GF-D8 (cell line): ENCODE measurements at places on chromosomes 3 and 15.

GRCh38 chr3:53705774-53706173, 140.4 kb downstream of the CHDH start:
- no peak for DNase-seq

DNA sequence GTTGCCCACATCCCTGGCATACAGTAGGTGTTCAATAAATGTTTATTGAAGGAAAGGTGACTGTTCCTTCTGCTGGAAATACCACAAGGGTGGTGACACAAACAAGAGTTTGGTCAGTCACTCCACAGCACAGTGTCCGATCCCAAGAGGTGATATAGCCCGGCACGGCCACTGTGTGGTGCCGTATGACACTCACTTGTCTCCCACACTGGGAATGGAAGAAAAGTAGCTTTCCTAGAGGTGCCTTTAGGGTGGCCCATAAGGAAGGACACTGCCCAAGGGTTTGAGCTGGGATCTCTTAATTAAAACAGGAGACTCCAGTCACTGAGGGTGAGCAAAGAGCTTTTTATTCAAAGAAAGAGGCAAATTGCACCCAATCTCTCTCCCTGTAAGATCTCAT, 40.5 kb downstream of the TGM4 start:
- DNase-seq: peak; percentile 9

- no peak for DNase-seq
These were observed 96.6 kb upstream of the PLXND1 start for GRCh38 chr3:129702934-129703712.

GRCh38 chr3:111998636-111999483, at the start of gene TAGLN3:
TAGLN3 (plus strand) TSS chr3:111998922; CDS start chr3:111999423, 501 bp downstream.
- DNase-seq: no peak

GRCh38 chr3:194062830-194063229, 73.1 kb upstream of the HES1 start:
- DNase-seq: no peak

DNA sequence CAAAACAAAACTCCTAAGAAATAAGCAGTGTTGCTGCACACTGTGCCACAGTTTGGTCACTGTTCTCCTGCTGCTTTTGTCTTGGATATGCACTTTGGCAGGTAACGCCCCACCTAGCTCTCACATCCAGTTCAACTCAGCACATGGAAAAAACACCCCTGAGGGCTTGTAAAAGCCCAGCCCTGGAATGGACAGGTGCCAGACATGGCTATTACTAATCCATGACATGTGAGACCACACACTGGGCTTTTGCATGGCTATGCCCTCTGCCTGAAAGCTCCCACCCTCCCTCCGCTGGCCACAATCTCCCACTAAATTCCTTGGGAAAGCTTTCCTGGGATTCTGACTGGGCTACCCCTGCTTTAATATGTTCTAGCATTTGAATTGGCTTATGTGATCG, 24.7 kb upstream of the ZBED2 start:
- no peak for DNase-seq

GRCh38 chr3:59940718-59941117, 890.9 kb upstream of the CFAP20DC start:
- no peak for DNase-seq

DNA sequence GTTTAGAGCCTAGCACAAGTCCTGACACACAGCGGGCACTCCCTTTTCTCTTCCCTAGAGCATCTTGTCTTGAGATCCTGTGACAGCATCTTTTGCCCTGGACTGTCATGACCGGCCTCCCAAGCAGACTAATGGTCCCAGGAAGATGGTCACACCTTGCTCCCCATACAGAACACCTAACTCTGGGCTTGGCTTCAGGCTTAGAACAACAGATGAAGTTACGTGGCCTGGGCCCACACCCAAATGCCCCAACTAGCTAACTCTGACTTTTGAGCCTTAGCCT, 781 bp upstream of the IP6K1 start:
- DNase-seq: no peak

DNA sequence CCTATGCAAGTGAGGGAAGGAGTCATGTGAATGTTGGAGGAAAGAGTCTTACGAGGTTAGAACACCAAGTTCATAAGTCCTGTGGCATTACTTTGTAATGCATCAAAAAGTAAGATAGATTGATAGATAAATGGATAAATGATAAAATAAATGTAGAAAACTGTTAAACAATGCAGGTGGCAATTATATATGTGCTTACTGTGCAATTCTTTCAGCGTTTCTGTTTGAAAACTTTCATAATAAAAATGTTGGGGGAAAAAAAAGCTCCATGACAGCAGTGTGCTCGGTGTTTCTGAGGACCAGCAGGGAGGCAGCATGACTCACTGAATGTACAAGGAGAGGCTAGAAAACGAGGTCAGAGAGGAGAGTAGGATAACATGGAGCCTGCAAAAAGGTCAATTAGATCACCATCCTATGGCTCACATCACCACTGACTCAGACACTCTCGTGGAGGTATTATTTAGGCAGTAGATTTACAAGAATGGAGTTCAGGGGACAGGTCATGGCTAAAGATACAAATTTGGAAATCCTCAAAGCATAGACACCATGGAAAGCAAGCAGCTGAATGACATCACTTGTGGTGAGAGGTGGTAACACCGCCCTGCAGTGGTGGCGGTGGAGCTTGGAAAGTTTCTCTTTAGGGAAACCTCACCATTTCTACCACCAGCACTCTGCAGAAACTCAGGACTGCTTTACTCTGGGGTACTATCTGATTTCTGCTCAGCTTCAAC, 219.8 kb downstream of the CTNNB1 start:
- DNase-seq: no peak

DNA sequence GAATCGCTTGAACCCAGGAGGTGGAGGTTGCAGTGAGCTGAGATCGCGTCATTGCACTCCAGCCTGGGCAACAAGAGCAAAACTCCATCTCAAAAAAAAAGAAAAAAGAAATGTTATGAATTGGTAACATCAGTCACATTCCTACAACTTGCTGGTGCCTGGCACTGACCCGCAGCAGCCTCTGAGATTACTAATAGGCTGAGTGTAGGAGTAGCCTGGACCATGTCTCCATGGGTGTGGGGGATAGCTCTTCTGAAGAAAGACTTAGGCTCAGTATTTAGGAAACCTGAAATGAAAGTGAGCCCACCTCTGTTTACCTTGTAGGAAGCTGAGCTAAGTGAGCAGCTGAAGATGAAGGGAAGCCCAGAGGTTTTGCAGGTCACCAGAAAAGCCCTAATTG, 148.3 kb downstream of the LRRC28 start:
- DNase-seq: no peak

- DNase-seq: no peak
These were observed 23.3 kb downstream of the RASGRF1 start for GRCh38 chr15:79067072-79067833.

DNA sequence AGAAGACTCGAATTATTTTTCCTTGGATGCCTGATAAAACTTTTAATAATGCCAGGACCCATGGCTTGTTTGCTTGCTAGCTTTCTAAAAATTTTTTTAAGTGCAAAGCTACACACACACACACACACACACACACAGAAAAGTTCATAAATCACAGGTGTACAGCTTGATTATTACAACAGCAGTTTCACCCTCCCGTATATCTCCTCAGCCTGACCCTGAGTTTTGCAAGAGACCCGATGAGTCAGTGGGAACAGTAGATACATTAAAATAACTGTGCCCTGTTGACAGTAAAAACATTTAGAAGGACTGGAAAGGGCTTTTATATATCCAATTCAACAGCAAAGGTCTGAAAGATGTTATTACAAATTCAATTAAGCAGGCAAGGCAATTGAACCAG, 46.7 kb downstream of the EMC4 start:
- DNase-seq: no peak

DNA sequence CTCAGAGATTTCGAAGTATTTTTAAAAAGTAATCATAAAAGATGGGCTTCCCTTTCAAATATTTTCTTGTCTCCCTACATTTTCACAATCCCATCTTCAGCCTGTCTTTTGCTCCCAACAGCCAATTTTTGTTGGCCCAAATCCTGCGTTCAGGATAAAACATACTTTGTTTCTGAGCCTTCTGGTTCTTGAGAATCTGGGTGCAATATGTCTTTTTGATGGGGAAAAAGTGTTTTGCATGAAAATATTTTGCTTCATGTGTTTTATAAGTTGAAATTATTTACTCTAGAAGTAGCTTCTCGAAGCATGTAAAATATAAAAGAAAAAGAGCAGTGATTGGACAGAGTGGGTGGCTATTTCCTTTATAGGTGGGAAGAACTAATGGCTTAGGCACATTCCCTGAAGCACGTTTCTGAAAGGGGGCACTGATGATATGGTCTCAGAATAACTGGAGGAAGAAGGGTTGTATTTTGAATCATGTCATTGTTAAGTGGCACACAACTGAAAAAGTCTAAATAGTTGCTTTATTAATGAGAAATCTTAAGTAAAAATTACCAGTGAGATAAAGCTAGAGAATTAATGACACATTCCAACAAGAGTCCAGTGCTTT, 3.9 kb downstream of the UNC13C start:
- no peak for DNase-seq

DNA sequence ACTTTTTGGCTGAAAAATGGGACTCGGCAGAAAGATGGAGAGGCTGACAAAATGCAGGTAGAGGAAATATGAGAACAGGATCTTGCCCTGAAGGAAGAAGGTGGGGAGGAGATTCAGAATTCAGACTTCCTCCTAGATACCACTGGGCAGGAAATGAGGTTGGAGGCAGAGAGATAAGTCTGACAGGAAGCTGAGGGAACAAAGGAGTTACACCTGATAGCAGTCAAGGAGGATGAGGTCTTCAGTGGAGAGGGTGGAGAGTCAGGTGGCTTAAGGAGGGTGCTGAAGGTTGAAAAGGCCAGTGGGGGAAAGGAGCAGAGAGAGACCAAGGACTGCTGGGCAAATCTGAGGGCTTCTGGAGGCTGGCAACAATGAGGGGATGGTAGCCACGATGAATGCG, 56.8 kb downstream of the CCR4 start:
- peak; percentile 11 for DNase-seq

DNA sequence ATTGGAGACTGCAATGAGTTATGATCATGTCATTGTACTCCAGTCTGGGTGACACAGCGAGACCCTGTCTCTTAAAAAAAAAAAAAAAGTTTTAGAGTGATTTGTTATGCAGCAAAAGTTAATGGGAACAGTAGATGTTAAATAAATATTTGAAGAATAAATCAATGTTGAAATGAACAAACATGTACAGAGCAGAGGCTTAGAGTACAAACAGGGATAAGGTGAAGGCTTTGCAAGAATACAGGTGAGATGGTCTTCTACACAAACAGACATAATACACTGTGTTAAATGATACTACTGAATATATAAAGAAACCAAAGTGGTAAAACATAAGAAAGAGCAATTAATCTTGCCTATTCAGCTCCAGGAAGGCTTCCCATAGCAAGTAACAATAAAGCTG, 265.4 kb downstream of the CNTN3 start:
- DNase-seq: no peak

GRCh38 chr15:23806980-23807379, 119.9 kb upstream of the NDN start:
- DNase-seq: no peak

DNA sequence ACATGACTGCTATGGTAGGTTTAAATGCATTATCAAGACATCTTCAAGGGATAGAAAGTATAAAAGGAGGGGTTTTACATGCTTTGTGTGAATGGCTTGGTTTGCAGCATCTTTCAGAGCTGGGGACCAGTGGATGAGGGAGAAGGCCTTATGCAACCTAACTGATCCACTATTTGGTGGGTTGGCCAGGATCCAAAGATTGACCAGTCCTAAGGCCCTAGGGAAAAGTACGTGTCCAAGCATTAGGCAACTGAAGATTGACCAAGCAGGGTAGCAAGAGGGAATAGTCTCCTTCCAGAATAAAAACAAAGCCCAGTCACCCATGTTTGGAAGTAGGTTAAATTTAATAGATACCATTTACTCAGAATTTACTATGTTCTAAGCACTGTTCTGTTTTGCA, 509.3 kb downstream of the EPHB1 start:
- DNase-seq: no peak

- DNase-seq: peak; percentile 17
These were observed 17.9 kb upstream of the ANKRD28 start for GRCh38 chr3:15815696-15816095.

GRCh38 chr3:102400766-102401165, 34.0 kb upstream of the ZPLD1 start:
- DNase-seq: no peak

DNA sequence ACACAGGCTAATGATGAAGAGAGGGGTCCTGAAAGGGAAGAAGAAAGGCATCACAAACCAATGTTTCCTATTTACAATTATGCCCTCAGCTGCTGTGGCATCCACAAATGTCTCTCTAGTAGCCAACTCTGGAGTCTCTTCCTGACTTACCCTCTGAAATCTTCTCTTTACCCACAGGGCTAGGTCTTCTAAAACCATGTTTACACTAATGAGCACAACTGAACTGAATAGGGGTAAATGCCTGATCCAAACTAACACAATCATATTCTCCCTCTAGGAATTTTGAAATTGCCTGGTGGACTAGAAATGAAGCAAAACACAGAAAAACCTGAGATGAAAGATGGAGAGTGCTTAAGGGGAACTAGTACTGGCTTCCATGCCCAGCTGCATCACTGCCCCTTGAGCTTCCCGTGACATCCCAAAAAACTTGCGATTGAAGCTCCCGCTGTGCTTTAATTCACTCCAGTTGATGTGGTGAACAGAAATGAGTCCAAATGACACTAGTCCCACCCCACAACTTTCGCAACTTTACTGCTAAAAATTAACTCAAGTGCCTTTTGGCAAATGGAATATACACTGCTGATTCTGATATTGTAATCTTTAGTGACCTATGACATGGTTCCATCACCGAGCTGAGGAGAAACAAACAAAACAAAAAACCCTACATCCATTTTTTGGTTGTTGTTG, 32.8 kb downstream of the CFAP20DC start:
- DNase-seq: no peak
